ENCODE measurements at places on chromosomes 12 and 14.

- no peak for DNase-seq
These were observed 23.7 kb upstream of the MEG3 start for GRCh38 chr14:100802179-100802578.

DNA sequence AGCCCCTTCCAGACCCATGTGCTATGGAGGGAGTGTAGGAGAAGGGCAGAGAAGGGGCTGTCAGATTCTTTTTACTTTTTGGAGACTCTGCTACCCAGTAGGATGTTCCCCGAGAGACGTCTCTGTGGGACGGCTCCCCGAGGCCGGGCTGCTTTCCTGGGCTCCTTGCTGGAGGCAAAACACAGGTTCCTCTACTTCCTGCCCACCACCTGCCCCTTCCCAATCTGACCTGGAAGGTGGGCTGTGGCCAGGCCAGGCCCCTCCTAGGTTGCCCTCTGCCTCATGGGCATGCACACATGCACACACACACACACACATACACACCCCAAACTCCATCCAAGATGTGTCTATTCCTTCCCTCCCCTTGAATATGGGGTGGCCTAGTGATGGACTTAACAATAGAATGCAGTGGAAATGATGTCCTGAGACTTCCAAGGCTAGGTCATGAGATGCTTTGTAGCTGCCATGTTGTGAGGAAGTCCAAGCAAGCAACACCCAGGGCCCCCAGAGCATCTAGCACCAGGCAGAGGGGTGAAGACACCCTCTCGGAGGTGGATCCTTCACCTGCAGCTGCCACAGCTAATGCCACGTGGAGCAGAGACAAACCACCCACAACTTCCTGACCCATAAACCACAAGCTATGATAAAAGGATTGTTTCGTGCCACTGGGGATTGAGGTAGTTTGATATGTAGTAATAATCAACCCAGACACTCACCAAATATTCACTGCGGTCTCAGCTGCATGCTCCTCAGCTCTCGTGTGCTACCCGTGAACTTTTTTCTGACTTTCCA lies 1.6 kb upstream of the ASB2 start:
- DNase-seq = peak; percentile 56

- no peak for DNase-seq
These were observed 397.5 kb upstream of the GARIN6 start for GRCh38 chr12:99250091-99250490.

GRCh38 chr12:110458756-110459155 lies 8.6 kb upstream of the ARPC3 start:
- no peak for DNase-seq

- no peak for DNase-seq
These were observed 500 bp downstream of the GPR137C start for GRCh38 chr14:52553002-52553670.

- no peak for DNase-seq
These were observed 92.4 kb upstream of the TMEM260 start for GRCh38 chr14:56487090-56487667.

GRCh38 chr12:50926415-50926814 lies 25.9 kb upstream of the HIGD1C start:
- DNase-seq = no peak

GRCh38 chr12:29741342-29742241 lies 42.1 kb downstream of the TMTC1 start:
- no peak for DNase-seq

GRCh38 chr14:80988192-80988591 lies 32.8 kb downstream of the TSHR start:
- no peak for DNase-seq

DNA sequence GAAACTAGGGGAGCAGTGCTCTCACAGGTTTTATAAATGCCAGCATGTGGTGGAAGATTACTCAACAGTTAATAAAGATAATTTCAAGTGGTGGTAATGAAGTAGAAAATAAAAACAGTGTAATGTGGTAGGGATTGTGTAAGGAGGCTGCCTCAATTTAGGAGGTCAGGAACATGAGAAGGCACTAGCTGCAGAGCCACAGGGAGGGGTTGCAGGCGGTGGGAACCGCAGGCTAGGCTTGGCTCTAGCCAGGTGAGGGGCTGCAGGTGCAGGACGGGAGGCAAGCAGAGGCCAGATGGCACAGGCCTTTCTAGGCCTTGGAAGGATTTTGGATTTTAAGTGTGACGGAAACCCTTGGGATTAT lies 768 bp downstream of the METTL25 start:
- DNase-seq = no peak

DNA sequence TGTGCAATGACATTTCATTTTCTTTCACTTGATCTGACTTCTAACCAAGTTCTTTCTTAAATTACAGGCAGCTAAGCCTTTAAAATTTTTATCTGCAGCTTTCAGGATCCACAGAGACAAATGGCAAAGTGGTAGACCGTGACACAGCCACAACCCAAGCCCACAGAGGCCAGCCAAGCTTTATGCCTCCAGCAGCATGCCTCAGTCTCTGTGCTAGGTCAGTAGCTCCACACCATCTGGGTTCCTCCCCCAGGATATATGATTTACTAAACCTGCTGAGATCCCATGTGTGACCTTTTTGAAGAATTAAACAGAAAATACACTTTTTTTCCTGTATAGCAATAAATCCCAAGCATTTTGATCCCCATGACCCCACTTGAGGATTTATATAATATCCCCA lies 290.4 kb upstream of the CAND1 start:
- DNase-seq = no peak

- DNase-seq = no peak
These were observed 34.5 kb upstream of the FRS2 start for GRCh38 chr12:69435644-69436043.

GRCh38 chr12:2960390-2960956 lies 1.3 kb downstream of the TEAD4 start:
- no peak for DNase-seq

DNA sequence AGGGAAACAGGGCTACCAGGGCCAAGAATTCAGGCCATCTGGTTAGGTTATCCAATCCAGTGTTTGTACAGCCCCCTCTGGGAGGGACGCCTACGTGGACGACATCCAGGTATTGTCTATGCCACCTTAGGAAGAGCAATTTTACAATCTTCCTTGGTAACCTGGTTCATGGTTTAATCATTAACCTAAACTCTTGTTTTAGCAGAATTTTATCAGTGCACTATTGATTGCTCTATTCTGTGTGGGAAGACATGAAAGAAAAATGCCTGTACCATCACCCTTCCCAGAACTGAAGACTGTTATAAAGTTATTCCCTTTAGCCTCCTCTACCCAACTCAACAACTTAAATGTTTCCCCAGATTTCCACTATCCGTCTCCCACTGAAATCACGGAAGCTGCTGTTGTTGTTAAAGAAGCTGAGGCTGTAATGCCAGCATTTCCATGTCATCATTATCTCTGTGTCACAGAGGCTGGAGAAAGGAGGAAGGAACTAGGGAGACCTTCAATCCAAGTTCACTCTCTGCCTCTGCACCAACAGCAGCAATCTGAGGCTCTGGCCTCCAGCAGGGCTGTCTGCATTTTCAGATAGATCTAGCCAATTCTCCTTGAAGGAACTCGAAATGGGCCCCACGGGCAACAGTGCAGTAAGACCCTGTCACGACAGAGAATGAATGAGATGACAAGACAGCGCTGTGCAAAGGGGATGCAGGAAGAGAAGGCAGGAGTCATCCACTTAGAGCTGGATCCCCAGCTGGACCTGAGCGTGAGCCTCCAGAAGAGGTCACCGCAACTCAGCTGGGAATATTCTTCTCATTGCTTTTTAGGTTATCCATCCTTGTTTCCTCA lies 183.4 kb upstream of the GZMB start:
- no peak for DNase-seq

DNA sequence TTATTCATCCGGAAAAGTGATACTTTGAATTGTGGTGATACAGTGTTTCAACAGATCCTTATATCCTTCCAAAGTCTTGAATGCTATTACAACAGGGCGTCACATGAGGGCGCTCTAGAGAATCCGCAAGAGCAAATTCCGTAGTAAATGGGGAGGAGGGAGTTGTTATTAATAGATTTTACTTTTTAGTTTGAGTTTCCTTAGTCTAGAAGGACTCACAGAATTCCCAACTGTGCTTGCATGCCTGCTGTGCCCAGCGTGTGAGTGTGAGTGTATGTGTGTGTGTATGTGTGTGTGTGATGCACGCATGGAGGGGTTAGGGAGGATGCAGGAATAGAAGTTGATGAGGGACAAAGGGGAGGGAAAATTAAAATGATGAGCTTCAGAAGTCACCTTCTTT lies 375.3 kb downstream of the C12orf75 start:
- DNase-seq = no peak

GRCh38 chr14:86999036-86999435 lies 993.9 kb downstream of the GALC start:
- no peak for DNase-seq

GRCh38 chr12:51980809-51981127 lies 26.0 kb upstream of the TAMALIN start:
- no peak for DNase-seq

DNA sequence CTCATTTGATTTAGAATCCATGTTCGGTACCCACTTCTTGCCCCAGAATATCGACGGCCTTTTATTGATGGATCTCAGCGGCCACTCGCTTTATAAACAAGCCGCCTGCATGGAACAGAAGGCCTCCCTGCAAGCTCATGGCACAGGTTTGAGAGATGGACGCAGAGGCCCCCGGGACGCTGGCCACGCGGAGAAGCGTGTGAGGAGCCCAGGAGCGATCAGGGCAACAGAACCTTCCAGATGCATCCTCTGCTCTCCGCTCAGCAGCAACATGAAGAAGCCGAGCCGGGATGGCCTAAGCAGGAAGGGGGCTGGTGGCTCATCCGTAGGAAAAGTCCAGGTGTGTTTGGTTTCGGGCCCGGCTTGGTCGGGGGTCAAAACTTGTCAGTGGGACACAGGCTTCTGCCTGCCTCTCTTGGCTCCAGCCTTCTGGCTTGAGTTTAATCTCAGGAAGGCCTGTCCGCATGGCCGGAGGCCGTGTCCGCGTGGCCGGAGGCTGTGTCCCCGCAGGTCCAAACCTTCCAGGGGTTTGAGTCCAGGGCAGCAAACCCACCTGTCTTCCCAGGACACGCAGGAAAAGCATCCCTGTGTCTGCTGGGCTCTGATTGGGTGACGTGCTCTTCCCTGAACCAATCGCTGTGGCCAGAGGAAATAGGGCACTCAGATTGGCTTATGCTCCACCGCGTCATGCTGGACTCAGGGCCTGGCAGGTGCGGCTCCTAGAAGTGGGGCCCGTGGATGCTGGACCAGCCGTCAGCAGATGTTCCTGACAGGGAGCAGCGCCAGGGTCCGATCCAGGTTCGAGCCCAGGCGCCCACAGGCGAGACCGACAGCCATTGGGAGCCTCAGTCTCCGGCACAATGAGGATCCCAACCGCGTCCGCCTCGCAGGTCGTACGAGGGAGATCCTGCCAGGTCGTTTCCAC lies 65.0 kb downstream of the GALNT9 start:
- no peak for DNase-seq

GRCh38 chr14:54622192-54622958 lies 55.4 kb downstream of the SAMD4A start:
- DNase-seq = peak; percentile 2

DNA sequence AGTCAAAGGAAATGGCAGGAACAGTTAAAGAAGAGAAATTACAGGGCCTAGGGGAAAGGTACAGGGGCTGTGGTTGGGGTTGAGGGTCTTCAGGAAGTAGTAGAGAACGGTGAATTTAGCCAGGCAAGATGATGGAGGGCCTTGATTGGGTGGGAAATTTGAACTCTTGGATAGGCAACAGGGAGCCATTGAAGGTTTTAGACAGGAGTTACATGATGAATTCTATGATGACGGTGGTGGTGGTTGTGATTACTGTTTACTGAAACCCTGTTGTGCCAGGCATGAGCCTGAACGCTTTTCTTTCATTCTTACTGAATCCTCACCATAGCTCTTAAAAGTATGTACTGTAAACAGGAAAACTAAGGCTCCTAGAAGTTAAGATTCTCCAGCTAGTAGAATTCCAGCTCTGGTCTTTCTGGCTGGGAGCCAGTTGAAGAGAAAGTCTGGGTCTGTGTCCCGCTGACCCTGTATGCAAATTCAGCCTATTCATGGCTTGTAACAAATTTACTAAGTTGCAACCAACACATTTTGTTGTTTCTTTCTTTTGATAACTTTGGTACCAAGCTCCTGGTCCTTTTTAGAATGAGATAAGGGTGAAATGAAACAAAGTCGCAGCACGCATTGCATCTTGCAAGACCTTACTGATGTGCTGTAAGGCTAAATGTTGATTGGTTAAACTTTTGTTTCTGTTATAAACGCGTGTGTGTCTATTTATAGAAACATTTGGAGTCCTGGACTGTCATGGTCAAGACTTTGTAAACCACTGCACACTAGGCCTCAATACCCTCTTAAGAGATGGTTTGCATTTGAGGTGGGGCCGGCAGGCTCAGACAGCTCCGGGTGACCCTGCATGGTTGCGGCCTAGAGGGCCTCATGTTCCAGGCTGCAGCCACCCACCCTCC lies 6.0 kb downstream of the ORAI1 start:
- no peak for DNase-seq

DNA sequence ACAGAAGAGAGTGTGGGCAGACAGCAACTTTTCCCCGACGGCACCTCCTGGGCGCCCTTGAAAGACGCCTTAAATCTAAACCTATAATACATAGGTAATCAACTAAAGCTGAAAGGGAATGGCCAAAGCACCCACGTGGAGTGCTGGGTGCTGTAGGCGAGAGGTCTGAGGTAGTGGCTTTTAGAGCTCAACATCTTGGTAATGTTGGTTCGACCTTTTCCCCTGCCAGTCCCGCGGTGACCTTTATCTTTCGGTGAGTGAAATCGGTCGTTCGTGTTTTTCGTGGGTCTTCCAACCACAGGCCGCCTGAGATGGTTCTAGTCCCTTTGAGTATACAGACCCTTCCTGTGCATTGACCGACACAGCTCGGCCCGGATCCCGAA lies 9.1 kb downstream of the OR6S1 start:
- DNase-seq = no peak

DNA sequence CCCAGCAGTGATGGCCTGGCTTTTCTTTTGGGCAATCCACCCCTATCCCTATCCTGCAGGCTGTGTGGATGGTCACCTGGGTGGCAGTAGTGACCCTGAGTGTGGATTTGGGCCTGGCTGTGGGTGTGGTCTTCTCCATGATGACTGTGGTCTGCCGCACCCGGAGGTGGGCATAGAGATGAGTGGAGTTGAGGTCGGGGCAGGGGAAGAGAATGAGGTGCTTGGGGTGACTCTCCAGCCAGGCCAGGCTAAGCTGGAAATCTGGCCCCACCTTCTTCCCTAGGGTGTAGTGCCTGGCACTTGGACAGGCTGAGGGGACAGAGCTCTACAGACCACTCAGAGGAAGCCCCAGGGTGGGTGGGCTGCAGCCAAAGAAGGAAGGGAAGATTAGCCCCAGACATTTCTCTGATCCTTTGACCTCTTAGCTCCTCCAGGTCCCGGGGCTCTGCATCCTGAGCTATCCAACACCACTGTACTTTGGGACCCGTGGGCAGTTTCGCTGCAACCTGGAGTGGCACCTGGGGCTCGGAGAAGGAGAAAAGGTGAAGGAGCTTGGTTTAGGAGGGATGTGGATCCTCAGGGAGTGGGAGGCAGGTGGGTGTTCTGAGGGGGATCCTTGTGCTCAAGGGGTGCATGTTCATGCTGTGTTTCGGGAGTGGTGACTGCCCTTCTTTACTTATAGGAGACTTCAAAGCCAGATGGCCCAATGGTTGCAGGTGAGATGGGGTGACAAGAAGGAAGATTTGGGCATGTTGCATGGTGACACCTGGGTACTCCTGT lies 8.4 kb downstream of the B4GALNT1 start:
- DNase-seq = no peak
